GM23338 (cell line): ENCODE measurements at places on chromosomes 2 and 18. TPM values are rescaled to one million over a fixed set of nuclear protein-coding genes. Genes with fewer than 3 reads are reported as not detected.
A peak's percentile ranks its signal among the peaks of the same experiment; 100 is the strongest.

The FSHR gene
- not detected in 2 replicates for total RNA-seq

The ANKRD29 gene
- total RNA-seq = 6.6 and 16.9 TPM in 2 replicates

GRCh38 chr2:195533771-195534642 lies 123.0 kb upstream of the SLC39A10 start:
- H3K4me1 ChIP-seq = no peaks in the 10 kb centered on the region; the same call in 1 of the 2 replicates
- peak; percentile 11 for DNase-seq
- H3K27ac ChIP-seq = no peak overlapping the region

DNA sequence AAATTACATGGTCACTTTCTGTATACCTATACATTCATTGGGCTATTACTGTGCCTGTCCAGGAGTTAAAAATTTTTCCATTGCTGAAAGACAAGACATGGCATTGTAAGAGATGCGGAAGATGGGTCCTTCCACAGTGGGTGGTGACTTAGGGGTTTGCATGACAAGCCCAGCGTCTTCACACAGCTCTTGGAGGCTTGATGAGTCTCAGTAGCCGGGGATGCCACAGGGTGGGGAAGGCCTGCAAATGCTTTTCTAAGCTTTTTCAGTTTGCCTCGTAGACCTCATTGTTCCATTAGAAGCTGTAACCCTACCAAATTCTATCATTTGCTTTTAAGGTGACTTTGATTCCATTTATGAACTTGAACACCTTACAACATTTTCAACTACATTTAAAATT lies 18.1 kb upstream of the MAPRE3 start:
- H3K4me3 ChIP-seq = no peak overlapping the region
- no peak overlapping the region for H3K27ac ChIP-seq
- H3K27me3 ChIP-seq = no peaks in the 10 kb centered on the region
- peak; percentile 13 for DNase-seq

- no peaks in the 10 kb centered on the region for H3K4me1 ChIP-seq
- no peak for DNase-seq
- no peaks in the 10 kb centered on the region for H3K27me3 ChIP-seq
- no peak overlapping the region for H3K27ac ChIP-seq
- H3K4me3 ChIP-seq = no peak overlapping the region
These were observed 174.4 kb downstream of the SEPTIN10 start for GRCh38 chr2:109439390-109439786.

The SLC16A14 gene
- 2.7 and 4.0 TPM in 2 replicates for total RNA-seq

DNA sequence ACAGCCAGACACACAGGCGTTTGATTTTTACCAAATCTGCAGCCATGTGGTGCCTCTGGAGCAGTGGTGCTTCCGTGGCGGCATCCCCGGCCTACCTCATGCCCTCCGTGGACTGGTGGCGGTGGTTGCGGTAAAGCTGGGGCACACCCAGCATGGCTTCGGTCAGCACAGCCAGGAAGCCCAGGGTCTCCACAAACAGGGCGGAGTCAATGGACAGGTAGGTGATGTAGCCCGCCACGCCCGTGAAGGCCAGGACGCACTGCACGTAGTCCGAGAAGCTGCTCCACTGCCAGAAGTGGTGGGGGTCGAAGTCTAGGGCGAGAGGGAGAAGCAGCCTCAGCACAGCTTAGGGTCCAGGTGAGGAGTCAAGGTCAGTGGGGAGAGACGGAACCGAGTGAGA lies 32.4 kb downstream of the SLC66A2 start:
- no peaks in the 10 kb centered on the region for H3K4me1 ChIP-seq
- no peak for DNase-seq
- H3K4me3 ChIP-seq = no peak overlapping the region
- no peaks in the 10 kb centered on the region for H3K27me3 ChIP-seq
- H3K36me3 ChIP-seq = no peaks in the 10 kb centered on the region
- no peak overlapping the region for H3K27ac ChIP-seq

DNA sequence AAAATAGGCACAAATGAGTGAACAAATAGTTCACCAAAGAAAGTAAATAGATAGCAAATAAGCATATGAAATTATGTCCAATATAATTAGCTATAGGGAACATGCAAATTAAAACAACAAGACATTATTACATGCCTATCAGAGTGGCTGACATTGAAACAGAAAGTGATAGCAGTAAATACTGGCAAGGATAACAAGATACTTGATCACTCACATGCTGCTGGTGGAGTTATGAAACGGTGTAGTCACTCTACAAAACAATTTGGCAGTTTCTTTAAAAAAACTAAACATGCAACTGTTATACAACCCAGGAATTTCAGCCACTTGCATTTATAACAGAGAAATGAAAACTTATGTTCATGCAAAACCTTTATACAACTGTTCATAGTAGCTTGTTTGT lies 439.2 kb upstream of the ACVR2A start:
- no peak overlapping the region for H3K27ac ChIP-seq
- no peak overlapping the region for H3K4me3 ChIP-seq
- H3K36me3 ChIP-seq = no peaks in the 10 kb centered on the region

DNA sequence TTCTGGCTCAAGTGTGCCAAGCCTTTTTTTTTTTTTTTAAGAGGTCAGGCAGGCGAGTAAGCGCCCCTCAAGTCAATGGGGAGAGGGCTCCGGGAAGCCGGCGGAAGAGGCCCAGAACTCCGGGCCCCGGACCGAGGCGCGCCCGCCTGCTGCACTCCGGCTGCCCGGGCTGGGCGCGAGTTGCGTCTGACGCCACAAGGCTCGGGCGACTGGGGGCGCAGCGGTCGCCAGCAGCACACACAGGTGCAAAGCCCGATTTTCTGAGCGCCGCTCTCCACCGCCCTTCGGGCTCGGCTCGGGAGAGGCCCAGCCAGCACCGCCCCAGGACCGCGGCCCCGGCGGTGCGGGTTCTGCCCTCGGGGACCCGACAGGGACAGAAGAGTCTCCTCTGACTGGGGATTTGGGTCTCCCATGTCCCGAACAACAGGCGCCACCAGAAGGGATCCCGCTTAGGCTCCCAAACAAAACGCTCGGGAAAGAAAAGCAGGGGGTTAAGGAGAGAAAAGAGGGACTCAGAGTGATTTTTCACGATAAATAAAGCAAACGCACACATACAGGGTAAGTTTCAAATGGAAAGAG lies 787 bp downstream of the ERBB4 start:
- H3K4me3 ChIP-seq = peak overlapping the region; percentile 84
- no peaks in the 10 kb centered on the region for H3K36me3 ChIP-seq
- H3K27ac ChIP-seq = no peak overlapping the region

GRCh38 chr2:182359990-182360662 lies 66.7 kb downstream of the PDE1A start:
- H3K27ac ChIP-seq = no peak overlapping the region
- H3K27me3 ChIP-seq = no peaks in the 10 kb centered on the region
- H3K4me3 ChIP-seq = no peak overlapping the region
- H3K4me1 ChIP-seq = no peaks in the 10 kb centered on the region
- DNase-seq = no peak
- H3K36me3 ChIP-seq = no peaks in the 10 kb centered on the region

DNA sequence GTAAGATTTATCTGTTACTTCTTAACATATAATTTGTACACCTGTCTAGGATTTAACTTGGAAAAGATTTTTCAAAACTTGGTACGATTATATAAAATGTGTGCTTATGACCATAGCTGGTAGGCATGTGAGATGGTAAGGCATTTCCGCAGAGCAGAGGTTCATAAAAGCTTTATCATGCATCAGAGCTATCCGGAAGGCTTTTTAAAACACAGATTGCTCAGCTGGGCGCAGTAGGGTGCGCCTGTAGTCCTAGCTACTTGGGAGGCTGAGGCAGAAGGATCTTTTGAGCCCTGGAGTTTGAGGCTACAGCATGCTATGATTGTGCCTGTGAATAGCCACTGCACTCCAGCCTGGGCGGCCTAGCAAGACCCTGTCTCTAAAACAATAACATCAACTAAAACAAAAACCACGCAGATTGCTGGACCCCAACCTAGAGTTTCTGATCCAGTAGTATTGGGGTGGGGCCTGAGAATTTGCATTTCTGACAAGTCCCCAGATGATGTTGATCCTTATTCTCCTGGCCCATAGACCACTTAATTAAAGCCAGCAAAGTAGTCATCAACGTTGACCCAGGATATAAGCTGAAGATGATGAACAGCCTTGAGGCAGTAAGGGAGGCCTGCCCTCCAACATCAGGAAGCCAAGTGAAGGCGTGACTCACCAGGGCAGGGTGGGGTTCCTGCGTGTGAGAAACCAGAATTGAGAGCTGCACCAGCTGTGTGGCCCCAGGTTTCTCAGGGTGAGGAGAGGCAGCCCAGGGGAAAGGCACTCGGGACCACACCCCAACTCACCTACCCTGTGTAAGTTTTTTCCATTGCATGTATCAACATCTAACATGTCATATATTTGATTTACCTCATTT lies 21.6 kb upstream of the SLC20A1 start:
- no peak overlapping the region for H3K27ac ChIP-seq
- no peak overlapping the region for H3K4me3 ChIP-seq
- H3K4me1 ChIP-seq = no peaks in the 10 kb centered on the region; the same call in 1 of the 2 replicates
- H3K36me3 ChIP-seq = no peaks in the 10 kb centered on the region
- no peak for DNase-seq
- H3K27me3 ChIP-seq = no peaks in the 10 kb centered on the region

The TTR gene
- total RNA-seq = not detected in 2 replicates

DNA sequence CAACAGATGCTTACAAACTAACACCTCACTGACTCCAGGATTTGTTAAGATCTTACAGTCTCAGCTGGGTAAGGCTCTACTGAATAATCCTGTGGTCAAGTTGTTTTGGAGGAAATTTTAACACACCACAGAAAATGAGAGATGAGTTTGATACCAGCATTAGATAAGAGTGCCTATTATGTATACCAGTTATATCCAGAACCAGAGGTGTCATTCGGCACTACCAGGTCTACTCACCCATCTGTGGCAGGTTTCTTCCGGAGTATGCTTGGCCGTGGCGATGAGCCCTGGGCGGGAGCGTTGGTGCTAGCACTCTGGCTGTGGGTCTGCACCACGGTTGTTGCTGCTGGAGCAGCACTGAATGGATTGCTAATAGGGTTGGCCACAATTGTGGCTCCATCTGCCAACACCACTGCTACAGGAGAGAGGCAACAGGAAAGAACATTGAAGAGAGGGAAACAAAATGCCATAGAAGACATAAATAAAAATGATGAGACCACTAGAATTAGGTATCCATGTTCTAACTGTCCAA lies 41.2 kb downstream of the SAP130 start:
- no peaks in the 10 kb centered on the region for H3K27me3 ChIP-seq
- H3K36me3 ChIP-seq = peaks cover 41% of the 10 kb centered on the region
- no peak overlapping the region for H3K4me3 ChIP-seq

- H3K27me3 ChIP-seq = no peaks in the 10 kb centered on the region
- H3K36me3 ChIP-seq = no peaks in the 10 kb centered on the region; the same call in 1 of the 2 replicates
- DNase-seq = no peak
- no peaks in the 10 kb centered on the region for H3K4me1 ChIP-seq
These were observed 78.0 kb upstream of the SH3BP4 start for GRCh38 chr2:234873828-234874173.

DNA sequence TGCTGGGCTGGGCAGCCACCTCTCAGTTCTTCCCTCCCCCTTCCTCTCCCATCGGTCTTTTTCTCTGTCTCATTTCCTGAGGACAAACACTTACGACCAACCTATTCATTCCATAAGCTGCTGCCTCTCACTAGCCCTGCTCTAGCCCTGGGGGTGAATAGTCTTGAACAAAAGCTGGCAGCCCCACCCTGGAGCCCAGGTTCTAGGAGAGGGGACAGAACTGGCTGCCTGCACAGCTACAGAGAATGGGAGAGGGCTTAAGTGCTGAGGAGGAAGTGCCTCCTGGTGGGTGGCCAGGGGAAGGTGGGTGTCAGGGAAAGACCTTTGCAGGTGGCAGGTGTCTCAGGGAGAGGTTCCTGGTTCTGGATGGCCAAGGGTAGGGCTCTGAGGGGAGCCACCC lies 22.8 kb downstream of the ANO7 start:
- no peak overlapping the region for H3K4me3 ChIP-seq
- no peaks in the 10 kb centered on the region for H3K27me3 ChIP-seq
- H3K36me3 ChIP-seq = no peaks in the 10 kb centered on the region
- no peak overlapping the region for H3K27ac ChIP-seq

DNA sequence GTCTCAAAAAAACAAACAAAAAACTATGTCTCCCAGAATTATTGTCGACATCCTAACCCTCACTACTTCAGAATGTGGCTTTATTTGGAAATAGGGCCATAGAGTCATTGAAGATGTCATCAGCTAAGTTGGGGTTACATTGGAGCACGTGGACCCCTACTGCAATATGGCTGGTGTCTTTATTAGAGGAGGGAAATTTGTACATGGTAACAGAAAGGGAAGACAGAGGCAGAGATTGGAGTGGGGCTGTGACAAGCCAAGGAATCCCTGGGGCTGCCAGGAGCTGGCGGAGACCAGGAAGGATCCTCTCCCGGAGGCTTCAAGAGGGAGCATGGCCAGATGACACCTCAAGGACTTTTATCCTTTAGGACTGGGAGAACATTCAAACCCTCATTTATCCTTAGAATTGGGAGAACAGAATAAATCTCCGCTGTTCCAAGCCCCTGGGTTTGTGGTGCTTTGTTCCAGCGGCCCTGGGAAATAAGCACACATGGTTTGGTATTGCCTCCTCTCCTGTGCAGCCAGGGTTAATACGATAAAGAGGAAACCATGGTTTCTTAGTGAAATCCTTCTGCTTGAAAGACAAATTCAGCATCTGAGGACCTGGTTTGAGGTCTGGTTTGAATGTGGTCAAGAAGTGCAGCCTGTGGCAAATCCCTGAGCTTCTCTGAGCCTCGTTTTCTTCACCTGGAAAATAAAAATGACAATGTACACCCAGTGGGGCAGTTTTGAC lies 184.7 kb downstream of the MYCN start:
- H3K4me3 ChIP-seq = no peak overlapping the region
- no peaks in the 10 kb centered on the region for H3K4me1 ChIP-seq
- H3K36me3 ChIP-seq = no peaks in the 10 kb centered on the region
- no peak for DNase-seq
- no peaks in the 10 kb centered on the region for H3K27me3 ChIP-seq

The RFX8 gene
- 0.19 and 1.5 TPM in 2 replicates for total RNA-seq

The ALK gene
- total RNA-seq = 0.16 and 0.35 TPM in 2 replicates

The MZT2B gene
- 60.0 and 70.9 TPM in 2 replicates for total RNA-seq
